Suppressor macrophage treated with lipopolysaccharide for 4 hours (primary cell): ENCODE measurements at places on chromosomes 2 and 18.

GRCh38 chr2:224601923-224602322 is 16.8 kb upstream of the CUL3 start:
- no peak for DNase-seq

DNA sequence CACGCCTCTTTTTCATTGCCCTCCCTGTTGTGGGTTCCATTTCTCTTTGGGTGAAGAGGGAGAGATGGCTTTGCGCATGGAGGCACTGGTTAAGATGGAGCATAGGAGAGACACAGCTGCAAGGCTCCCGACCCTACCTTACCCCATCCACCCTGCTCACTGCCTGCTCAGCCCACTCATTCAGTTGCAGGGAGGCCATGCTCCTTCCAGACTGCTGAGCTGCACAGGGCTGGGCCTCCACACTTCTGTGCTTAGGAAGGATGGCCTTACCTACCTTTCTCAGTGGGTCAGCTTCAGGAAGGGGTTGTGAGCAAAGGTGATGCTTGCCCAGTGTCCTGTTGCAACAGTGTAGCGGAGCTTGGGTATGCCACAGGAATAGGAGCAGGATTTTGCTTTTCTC is 127.8 kb downstream of the CTIF start:
- no peak for DNase-seq

GRCh38 chr2:218895326-218895725 is 14.7 kb downstream of the WNT10A start:
- DNase-seq = no peak

DNA sequence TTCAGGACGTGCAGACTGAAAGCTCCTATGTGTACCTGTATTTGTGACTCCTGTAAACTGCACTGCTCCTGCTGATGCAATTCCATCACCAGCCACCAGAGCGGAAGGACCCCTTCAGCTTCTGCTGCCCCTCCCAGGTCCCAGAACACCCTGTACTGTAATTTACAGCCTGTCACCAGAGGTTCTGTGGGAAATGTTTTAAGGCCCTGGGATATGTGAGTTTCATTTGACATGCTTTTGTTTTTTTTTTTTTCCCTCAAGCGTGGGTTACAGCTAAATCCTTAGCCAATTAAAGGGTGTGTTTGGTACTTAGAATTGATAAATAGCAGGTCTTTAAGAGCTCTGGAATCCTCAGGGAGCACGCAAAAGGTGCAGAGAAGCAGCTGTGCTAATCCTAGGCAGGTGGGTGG is 79.4 kb downstream of the KCTD1 start:
- no peak for DNase-seq

DNA sequence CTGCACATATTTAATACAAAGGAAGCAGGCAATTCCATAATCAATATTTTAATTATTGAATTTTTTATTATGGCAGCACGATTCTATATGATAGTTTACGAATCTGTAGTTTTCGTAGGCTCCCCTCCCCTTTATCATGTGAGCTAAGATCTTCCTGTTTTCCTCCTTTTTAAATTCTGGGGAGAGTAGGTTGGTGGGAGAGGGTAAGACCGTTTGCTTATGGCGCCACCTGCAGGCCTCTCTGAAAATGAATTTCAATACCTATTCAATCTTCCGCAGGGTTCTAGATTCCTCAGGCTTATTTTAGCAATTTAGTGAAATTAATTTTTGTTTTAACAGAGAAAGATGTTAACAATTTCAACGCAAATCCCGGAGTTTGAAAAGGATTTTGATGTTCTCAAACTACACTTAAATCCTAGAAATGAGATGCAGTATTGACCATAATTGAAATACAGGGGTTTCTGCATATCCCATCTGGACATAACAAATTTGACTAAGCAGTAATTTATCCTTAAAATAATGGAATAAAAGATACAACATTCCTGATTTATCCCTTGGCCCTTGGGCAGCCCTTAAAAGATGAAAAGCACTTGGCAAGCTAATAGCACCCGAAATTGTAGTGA is 12.8 kb upstream of the GBX2 start:
- peak; percentile 62 for DNase-seq

- no peak for DNase-seq
Observed at GRCh38 chr2:101803128-101803527, 105.6 kb downstream of the MAP4K4 start.

DNA sequence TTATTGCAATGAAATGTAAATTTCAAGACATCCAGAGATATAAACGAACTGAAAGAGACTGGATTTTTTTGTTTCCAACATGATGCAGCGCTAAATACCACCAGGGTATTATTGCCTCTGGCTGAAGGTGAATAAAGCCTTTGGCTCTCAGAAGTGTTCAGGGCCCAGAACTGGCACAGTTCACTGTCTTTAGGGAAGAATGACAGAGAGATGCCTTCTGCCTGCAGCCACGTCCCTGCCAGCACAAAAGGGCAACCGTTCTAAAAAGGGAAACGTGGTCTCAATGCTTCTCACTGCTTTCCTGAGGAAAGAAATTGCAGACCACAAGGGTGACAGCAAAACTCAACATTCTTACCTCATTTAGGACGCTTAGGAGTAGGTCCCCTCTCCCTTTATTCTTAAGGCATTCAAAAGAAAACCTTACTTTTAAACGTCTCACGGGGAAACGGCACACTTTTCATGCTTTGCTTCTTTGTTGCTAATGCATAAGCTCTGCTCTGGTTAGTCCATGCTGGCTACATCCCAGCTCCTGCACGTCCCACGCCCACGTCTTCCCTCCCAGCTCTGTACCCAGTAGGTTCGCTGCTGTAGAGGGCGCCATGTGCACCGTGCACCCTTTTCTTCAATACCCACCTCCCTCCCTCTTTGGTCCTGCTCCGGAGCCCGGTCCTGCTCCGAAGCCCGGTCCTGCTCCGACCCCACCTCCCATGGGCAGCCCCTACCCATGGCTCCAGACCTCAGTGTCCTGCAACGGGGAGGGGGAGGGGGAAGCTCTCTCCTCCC is 171.0 kb downstream of the HRH4 start:
- no peak for DNase-seq

DNA sequence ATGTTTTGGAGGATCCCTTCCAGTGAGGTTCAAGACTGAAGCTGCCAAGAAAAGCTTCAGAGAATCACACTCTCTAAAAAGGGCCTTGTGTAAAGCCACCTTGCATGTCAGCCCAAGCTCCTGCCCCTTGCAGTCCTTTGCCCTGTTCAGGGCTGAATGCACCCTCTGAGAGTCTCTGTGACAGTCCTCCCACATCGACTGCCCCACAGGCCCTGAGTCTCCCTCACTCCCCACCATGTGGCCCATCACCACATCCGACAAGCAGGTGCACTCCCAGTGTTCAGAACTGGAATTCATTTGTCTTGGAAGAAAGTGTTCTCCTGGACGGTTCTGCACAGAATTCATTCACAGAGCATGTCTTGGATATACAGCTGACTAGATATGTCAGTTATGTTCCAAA is 31.0 kb downstream of the BCL11A start:
- no peak for DNase-seq

GRCh38 chr2:58540681-58541080 is 299.6 kb upstream of the FANCL start:
- no peak for DNase-seq

DNA sequence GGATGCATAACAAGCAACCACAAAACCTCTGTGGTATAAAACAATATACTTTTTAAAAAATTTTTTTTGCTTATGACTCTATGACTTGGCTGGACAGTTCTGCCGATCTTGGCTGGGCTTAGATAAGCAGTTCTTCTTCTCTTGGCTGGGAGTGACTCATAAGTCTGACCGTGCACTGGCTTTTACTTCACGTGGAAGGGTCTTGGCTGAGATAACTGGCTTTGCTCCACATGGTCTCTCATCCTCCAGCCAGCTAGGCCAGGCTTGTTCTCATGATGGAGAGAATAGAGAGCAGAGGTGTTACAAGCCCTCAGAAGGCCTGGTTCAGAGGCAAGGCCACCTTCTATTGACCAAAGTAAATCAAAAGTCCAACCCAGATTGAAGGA is 178.9 kb upstream of the SERPINE2 start:
- DNase-seq = no peak

DNA sequence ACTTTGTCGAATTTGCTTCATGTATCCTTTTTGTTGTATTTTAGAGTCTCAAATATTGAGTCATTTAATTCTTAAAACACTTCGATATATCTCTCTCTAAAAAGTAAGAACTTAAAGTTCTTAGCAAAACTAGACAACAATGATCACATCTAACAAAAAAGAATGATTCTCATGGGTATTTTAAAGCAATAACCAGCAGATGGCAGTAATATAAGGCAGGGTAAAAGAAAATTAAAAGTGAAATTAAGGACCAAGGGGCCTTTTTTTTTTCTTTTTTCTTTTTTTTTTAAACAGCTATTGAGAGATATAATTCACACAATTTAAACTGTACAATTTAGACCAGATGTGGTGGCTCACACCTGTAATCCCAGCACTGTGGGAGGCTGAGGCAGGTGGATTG is 9.9 kb upstream of the AOX1 start:
- DNase-seq = peak; percentile 50

GRCh38 chr2:43174368-43174916 is 52.0 kb downstream of the ZFP36L2 start:
- DNase-seq = peak; percentile 86

GRCh38 chr2:28325567-28326468 is 66.8 kb upstream of the FOSL2 start:
- DNase-seq = peak; percentile 51

- peak; percentile 82 for DNase-seq
Observed at GRCh38 chr2:163348857-163349380, 386.9 kb downstream of the FIGN start.

DNA sequence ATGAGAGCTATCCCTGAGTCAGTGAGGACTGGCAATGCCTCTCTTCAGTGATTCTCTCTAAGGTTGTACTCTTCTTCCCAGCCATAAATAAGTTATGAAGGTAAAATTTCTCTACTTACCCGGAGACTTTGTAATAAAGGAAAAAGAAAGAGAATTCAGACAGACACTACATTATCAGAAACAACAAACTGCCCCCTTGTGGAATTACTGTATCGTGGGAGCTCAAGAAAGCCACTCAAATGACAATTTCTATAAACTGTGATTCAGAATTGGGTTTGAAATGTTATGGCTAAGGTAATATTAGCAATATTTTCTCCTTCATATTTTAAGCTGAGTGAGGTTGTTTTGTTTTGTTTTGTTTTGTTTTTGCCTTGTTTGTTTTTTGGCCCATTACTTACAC is 155.8 kb upstream of the TANK start:
- DNase-seq = no peak

DNA sequence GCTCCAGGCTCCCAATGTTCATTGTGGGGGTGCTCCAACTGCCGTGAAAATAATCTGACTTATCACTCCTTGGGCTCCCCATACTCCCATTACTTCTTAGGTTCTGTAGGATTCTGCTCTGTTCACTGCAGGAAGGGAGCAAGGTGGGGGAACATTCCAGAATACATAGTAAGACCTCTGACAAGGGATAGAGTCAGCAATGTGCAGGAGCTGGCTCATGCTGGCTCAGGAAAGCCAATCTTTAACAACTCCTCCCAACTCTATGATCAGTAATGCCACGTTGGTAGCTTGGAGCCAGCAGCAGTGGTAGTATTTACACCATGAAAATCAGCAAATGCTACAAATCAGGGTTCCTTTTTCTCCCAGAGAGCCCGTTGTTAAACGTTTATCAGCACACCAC is 44.4 kb downstream of the FECH start:
- DNase-seq = no peak

DNA sequence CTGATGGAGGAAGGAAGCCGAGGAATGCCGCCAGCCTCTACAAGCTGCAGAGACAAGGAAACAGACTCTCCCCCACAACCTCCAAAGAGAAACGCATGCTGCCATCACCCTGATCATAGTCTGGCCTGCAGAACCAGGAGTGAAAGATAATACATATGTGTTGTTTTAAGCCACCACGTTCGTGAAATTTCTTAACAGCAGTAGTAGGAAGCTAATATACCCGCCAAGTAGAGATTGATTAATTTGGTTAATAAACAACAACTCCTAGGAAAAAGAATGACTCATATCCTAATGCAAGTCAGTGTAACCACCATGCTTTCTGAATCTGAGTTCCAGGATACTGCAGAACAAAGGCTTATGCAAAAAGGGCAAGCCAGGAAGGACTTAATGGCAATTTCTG is 36.6 kb downstream of the LONRF2 start:
- DNase-seq = no peak

DNA sequence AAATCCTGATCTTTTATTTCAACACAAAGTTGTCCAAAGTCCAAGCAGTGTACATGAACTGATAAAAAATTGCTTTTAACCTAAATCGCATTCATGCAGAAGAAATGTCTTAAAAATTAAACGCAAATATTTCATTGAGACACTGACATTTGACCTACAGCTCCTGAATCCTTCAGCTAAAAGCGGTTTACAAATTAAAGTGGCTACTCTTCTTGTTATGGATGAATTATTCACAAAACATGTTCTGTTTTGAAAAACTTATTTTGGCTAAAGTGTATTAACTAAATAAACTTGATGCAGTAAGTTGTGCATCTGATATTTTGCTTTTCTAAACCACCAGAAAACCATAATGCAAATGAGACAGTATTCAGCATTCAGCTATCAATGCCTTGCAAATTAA is 2.2 kb downstream of the EPB41L3 start:
- DNase-seq = no peak

DNA sequence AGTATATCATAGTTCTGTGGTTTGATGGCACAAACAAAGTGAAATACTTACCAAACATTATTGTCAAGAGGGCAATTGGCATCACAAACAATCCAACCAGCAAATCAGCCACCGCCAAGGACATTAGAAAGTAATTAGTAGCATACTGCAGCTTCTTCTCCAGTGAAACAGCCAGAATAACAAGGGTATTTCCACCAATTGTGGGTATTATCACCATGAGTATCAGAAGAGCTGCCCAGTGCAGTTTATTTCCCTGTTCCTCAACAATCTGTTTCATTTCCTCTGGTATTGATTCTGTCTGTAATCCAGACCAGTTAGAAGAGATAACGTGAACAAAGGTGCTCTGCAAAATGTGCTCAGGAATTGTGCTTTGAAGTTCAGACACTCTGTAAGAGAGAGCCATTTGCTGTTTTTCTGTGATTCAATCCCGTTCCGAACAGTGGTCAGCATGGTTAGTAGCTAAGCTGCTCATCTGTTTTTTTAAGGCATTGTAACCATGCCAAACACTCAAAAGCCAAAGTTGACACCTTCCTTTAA is 1.4 kb downstream of the HTR2B start:
- peak; percentile 22 for DNase-seq

DNA sequence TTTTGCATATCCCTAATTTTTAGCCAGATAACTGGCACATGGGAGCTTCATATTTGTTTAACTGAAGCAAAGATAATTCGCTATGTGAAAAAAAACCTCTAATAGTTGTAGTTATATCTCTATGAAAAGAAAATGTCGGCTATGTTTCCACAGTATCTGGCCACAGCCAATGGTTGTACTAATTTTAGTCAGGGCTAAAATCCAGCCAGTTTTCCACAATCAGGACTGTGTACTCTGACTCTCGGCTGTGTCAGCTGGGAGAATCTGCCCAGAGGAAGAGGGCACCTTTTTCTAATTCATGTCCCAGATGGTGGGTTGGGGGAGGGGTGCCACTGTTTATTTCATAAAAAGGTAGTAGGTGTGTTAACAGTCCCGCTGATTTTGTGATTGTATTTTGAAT is 38.8 kb downstream of the STRADB start:
- DNase-seq = no peak

- no peak for DNase-seq
Observed at GRCh38 chr2:18384242-18384641, 176.2 kb downstream of the RDH14 start.
